Cardiac muscle cell (in vitro differentiated cells and primary cell): ENCODE measurements at places on chromosomes 5 and 9.

DNA sequence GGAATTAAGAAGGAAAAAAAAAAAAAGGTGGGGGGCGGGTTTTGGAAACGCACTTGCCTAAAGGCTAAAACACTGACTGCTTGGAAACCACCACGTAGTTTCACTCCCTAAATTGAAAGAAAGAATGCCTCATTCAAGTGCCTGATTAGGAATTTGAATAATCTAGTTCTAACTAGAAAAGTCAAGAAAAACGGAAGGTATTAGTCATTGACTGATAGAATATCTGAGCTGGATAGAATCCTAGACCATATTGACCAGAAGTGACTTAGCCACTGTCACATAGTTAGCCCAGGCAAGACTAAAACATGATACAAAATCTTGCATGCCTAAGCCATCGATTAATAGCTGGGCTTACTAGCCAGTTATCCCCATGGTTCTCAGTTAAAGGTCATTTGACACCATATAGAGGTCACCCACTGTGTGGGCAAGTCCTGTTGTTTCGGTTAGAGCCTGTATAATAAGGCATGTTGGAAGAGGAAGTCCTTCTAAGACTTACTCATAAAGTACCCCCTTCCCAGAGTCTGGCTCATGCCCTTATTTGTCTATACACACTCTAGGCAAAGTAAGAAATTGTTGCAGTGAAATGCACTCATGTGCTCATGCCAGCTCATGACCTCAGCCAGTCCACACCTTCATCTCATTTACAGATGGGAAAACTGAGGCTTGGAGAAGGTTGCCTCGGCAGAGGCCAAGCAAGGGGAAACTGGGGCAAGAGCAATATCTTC lies 40.2 kb downstream of the SH3RF2 start:
- peak overlapping the region; percentile 87 for H3K27ac ChIP-seq
- DNase-seq, result no peak
- H3K4me3 ChIP-seq, result no peak overlapping the region
- H3K36me3 ChIP-seq, result no peaks in the 10 kb centered on the region
- peaks cover 55% of the 10 kb centered on the region for H3K4me1 ChIP-seq

DNA sequence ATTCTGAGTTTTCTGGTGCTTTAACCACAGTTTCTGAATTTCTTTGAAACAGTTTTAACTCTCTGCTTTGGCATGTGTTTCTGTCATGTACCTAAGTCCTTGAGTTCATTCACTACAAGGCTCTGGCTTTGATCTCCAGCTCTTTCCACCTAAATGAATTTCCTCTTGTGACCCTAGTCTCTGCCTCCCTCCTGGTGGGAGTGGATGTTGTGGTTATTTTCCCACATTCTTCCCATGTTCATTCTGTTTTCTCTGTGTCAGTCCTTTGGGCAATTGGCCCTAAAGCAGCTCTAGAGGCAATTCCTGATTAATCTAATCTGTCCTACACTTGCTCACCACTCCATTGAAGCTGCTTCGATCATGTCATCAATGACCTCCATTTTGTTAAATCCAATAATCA lies 28.4 kb upstream of the DPYSL3 start:
- peak; percentile 59 for DNase-seq
- no peaks in the 10 kb centered on the region for H3K27me3 ChIP-seq
- H3K4me3 ChIP-seq, result no peak overlapping the region
- H3K27ac ChIP-seq, result no peak overlapping the region
- H3K4me1 ChIP-seq, result no peaks in the 10 kb centered on the region
- H3K36me3 ChIP-seq, result no peaks in the 10 kb centered on the region

GRCh38 chr5:133741396-133741795 lies 129.1 kb upstream of the FSTL4 start:
- H3K4me1 ChIP-seq, result no peaks in the 10 kb centered on the region
- no peak overlapping the region for H3K4me3 ChIP-seq
- no peaks in the 10 kb centered on the region for H3K27me3 ChIP-seq
- no peak for DNase-seq
- no peak overlapping the region for H3K27ac ChIP-seq

GRCh38 chr9:129757045-129757444 lies 4.2 kb upstream of the PTGES start:
- no peaks in the 10 kb centered on the region for H3K27me3 ChIP-seq
- DNase-seq, result no peak
- H3K4me1 ChIP-seq, result peaks cover 21% of the 10 kb centered on the region

DNA sequence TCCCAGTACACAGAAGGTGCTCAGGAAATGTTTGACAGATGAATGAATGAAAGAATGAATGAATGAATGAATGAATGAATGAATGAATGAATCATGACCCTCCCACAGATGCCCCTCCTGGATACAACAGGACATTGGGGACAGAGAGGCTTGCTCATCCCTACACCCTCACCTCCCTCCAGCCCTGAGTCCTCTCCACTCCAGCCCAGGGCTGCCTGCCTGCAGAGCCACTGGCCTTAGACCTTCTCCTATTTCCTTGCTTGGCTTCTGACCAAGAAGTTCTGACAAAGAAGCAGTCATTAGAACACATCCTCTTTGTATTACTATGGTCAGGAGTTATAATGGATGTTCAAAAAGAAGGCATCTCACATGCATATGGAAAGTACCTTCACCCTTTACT lies 240.7 kb upstream of the DAPK1 start:
- no peak overlapping the region for H3K4me3 ChIP-seq
- no peaks in the 10 kb centered on the region for H3K27me3 ChIP-seq
- H3K4me1 ChIP-seq, result peaks cover 5% of the 10 kb centered on the region
- H3K27ac ChIP-seq, result no peak overlapping the region
- no peaks in the 10 kb centered on the region for H3K36me3 ChIP-seq

GRCh38 chr9:31669311-31669710 lies 715.1 kb upstream of the ACO1 start:
- no peak overlapping the region for H3K27ac ChIP-seq
- H3K36me3 ChIP-seq, result no peaks in the 10 kb centered on the region
- no peak for DNase-seq
- H3K4me3 ChIP-seq, result no peak overlapping the region

GRCh38 chr5:138263581-138263980 lies 10.8 kb downstream of the GFRA3 start:
- no peaks in the 10 kb centered on the region for H3K27me3 ChIP-seq
- no peak overlapping the region for H3K27ac ChIP-seq
- H3K36me3 ChIP-seq, result no peaks in the 10 kb centered on the region
- no peaks in the 10 kb centered on the region for H3K4me1 ChIP-seq
- no peak overlapping the region for H3K4me3 ChIP-seq

DNA sequence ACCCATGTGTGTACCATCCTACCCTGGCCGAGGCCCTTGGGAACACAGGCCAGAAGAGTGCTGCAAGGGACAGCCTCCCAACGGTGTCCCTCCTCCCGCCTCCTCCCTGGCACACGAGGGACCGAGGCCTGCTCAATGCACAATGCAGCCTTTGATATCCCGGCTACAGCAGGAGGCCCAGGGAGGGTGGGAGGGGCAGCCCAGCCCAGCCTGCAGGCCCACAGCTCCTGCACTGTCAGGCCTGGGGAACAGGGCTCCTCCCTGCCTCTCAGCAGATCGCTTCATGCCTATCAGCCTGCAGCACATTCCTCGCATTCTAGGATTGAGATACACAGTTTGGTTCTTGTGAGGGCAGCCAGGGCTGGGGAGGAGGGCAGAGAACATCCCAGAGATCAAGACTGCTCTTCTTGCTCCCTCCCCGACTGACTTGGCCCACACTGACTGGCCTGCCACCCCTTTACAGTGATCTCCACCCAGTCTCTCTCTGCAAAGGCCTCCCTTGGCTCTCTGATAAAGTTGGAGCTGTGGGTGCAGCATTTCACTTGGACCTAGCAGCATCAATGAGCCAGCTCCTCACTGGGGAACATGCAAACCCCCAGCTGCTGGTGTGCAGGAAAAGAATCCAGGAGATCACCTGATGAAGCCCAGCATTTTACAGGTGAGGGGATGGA lies at the start of gene SH3TC2:
TSS of gene SH3TC2 (minus strand) at position 46 of the 671 bp plus-strand sequence. CDS start at position 6, 40 bp downstream.
- H3K36me3 ChIP-seq, result no peaks in the 10 kb centered on the region
- no peak within 1 kb of the TSS for H3K4me3 ChIP-seq
- H3K27ac ChIP-seq, result peak within 1 kb of the TSS; percentile 72

DNA sequence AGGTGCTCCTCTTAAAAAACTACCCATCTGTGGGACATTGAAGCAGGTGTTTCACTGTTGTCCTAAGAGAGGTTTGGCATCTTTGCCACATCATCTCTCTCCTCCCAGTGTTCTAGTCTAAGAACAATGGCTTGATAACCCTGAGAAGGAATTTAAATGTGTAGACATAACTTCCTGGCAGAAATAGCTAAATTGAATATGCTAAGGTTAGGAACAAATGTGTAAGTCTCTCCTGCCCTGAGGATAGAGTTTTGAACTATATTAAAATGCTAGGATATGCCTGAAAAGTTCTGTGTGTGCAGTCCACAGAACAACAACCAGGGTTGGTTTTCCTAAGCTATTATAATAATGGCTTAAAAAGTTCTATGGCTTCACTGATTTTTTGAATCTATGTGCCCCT lies 106.6 kb downstream of the LRRC70 start:
- H3K4me1 ChIP-seq, result peaks cover 15% of the 10 kb centered on the region
- no peaks in the 10 kb centered on the region for H3K27me3 ChIP-seq
- H3K4me3 ChIP-seq, result no peak overlapping the region
- no peak overlapping the region for H3K27ac ChIP-seq

DNA sequence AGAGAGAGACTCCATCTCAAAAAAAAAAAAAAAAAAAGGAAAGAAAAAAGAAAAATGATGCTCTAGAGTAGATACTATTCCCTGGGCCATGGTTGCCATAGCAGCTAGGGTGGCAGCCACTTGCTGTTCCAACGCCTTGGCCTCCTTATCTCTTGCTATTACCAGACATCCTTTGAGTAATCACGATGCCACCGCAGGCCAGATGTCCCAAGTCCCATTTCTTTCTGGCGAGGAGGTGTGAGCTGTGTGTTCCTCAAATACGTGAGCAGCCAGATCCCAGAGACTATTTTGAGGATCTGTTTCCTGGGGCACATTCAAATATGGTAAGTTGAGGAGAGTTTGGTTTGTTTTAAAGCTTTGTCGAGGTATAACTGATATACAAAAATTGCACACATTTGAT lies 23.4 kb upstream of the GFPT2 start:
- H3K27ac ChIP-seq, result no peak overlapping the region
- no peaks in the 10 kb centered on the region for H3K36me3 ChIP-seq
- no peak overlapping the region for H3K4me3 ChIP-seq
- no peak for DNase-seq

DNA sequence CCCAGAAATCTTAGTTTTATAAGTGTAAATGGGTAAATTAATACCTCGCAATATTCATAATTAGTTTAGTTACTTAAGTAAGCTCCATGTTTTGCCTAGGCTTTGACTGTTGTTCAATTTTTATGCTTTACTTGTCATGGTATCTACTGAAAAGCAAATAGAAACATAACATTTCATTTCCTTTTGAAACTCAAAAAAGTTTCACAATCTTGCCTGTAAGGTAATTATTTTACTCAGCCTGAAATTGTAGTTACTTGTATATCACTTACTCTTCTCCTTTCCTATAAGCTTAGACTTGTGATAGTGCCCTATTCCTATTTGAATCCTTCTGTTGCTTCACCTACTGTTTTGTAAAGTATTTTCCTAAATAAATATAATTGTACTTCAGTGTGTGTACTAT lies 914.4 kb upstream of the COX7C start:
- H3K27ac ChIP-seq, result no peak overlapping the region
- no peaks in the 10 kb centered on the region for H3K4me1 ChIP-seq
- no peak for DNase-seq
- no peak overlapping the region for H3K4me3 ChIP-seq
- no peaks in the 10 kb centered on the region for H3K27me3 ChIP-seq

DNA sequence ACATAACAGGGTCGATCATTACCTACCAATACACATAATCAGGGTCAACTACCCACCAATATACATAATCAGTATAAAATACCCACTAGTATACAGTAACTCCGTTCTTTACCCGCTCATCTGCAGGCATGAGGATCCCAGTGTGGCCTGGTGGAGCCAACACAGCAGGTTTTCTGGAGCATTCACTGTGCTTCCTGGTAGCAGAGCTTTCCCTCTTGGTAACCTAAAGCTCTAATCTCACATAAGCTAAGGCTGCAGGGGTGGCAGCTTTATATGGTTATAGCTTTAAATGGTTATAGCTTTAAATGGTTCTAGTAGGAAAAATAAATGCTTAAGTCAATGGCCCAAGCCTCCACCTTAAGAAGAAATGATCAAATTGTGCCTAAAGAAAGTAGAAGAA lies 11.9 kb downstream of the LCN1 start:
- H3K27ac ChIP-seq, result no peak overlapping the region
- H3K36me3 ChIP-seq, result no peaks in the 10 kb centered on the region
- H3K27me3 ChIP-seq, result no peaks in the 10 kb centered on the region
- DNase-seq, result no peak
- no peaks in the 10 kb centered on the region for H3K4me1 ChIP-seq

GRCh38 chr5:161549106-161549505 lies 2.6 kb upstream of the GABRB2 start:
- DNase-seq, result peak; percentile 37
- no peak overlapping the region for H3K27ac ChIP-seq
- H3K4me1 ChIP-seq, result peaks cover 5% of the 10 kb centered on the region
- H3K4me3 ChIP-seq, result peak overlapping the region; percentile 51

DNA sequence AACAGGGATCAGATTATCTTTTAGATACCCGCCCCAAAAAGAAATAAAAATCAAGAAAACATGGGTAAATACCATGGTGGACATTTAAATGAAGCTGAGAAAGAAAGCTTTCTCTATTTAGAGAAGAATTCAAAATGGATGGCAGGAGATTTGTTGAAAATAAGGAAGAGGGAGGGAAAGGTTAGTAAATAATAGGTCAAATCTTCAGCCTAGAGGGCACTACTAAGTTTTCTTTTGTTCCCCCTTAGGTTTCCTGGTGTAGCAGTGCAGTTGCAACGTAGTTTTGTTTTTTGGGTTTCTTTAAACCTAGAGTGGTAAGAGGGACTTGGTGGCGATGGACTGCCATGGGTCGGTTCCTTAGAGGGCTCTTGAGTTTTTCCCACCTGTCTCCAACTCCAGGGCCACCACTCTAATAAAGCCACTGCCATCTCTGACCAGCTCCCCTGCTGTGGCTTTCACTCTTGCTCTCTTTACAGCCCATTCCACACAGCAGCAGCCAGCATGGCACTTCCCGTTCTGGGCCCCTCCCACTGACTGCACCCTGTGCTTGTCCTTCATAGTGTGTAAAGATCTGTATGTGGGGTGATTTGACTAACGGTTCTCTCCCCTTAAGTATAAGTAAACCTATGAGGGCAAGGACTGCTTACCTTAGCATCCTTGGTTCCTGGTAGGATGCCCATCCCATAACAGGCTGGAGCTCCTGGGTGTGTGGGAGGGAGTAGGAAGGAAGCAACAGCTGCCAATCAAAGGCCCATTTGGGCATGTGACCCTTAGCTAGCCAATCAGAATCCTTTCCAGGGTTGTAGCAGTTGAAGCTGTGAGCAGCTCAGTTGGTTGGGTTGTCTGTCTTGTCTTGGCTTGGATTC lies 118.3 kb downstream of the SLC1A3 start:
- H3K4me3 ChIP-seq, result no peak overlapping the region
- no peak overlapping the region for H3K27ac ChIP-seq
- H3K36me3 ChIP-seq, result no peaks in the 10 kb centered on the region
- H3K4me1 ChIP-seq, result no peaks in the 10 kb centered on the region

DNA sequence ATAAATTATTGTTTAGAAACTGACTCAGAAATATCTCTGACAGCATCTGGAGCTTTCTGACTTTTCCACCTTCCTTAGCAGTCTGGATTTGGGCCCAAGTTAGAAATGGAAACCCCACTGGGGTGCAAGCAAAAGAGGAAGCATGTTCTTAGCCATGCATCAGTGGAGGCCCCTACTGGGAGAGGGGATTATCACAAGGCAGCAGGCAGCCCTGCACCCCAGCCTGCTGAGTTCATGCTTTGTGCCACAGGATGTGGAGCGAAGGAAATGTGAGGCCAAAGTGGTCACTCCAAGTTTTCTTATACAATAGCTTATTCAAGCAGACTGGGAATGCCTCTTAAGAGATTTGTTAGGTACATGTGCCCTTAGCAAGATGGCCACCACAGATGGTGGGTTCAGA lies 146.5 kb upstream of the TLX3 start:
- no peaks in the 10 kb centered on the region for H3K36me3 ChIP-seq
- H3K4me1 ChIP-seq, result no peaks in the 10 kb centered on the region
- H3K4me3 ChIP-seq, result no peak overlapping the region
- H3K27ac ChIP-seq, result no peak overlapping the region
